Stimulated activated memory B cell treated with anti-CD40 and anti-IgM and Interleukin-4, amounts not matched to agents 10 μg/mL and 1 μg/mL and 100 μg/mL, for 72 hours (primary cell): ENCODE measurements at places on chromosomes 12 and 14.

DNA sequence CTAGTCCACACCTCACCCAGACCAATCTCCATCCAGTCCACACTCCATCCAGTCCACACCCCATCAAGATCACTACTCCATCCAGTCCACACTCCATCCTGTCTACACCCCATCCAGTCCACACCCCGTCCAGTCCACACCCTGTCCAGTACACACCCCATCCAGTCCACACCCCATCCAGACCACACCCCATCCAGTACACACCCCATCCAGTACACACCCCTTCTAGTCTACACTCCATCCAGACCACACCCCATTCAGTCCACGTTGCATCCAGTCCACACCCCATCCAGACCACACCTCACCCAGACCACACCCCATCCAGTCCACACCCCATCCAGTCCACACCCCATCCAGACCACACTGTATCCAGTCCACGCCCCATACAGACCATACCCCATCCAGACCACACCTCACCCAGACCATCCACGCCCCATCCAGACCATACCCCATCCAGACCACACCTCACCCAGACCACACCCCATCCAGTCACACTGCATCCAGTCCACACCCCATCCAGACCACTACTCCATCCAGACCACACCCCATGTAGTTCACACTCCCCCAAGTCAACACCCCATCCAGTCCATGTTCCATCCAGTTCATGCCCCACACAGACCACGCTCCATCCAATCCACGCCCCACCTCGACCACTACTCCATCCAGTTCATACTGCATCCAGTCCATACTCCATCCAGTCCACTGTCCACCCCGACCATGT lies 116.6 kb upstream of the RTL1 start:
- peak; percentile 24 for ATAC-seq

- ATAC-seq, result no peak
Measured at GRCh38 chr14:24260026-24260779, 2.8 kb downstream of the TGM1 start.

DNA sequence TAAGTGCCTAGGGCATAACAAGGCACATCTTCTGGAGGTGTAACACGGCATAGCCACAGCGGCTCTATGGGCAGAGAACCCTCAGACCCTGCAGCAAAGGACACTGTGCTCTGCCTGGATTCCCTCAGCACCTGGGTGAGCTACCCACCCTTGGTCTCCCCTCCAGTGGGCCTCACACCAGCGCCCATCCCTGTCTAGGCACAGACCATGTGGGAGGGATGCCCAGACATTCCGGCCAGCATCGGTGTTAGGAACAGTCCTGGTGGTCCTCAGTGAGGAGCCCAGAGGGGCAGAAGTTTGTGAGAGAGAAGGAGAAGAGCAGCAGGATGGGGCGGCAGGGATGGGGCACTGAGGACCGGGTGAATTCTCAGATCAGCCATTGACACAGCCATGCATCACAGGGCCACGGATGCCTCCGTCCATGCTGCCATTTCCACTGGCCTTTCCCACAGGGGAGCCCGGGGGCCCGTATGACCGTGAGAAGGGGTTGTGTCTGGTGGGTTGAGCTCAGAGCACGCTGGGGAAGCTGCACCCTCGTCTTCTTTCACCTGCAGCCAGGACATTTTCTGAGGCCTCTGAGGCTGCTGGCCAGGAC lies 282.7 kb upstream of the SFSWAP start:
- ATAC-seq, result no peak

- no peak for ATAC-seq
Measured at GRCh38 chr14:71113376-71113775, 206.1 kb downstream of the PCNX1 start.

GRCh38 chr12:121003650-121004049 lies 12.6 kb downstream of the C12orf43 start:
- no peak for ATAC-seq

GRCh38 chr14:35193161-35193560 lies 70.8 kb downstream of the PRORP start:
- no peak for ATAC-seq
